Caki2 (cell line): ENCODE measurements at places on chromosomes 3 and 15. TPM values are rescaled to one million over a fixed set of nuclear protein-coding genes. Genes with fewer than 3 reads are reported as not detected.
A peak's percentile ranks its signal among the peaks of the same experiment; 100 is the strongest.

- DNase-seq = peak; percentile 58
Observed at GRCh38 chr3:14289590-14290461, 111.2 kb downstream of the LSM3 start.

- DNase-seq = peak; percentile 87
Observed at GRCh38 chr15:75738647-75739325, 26.1 kb upstream of the CSPG4 start.

DNA sequence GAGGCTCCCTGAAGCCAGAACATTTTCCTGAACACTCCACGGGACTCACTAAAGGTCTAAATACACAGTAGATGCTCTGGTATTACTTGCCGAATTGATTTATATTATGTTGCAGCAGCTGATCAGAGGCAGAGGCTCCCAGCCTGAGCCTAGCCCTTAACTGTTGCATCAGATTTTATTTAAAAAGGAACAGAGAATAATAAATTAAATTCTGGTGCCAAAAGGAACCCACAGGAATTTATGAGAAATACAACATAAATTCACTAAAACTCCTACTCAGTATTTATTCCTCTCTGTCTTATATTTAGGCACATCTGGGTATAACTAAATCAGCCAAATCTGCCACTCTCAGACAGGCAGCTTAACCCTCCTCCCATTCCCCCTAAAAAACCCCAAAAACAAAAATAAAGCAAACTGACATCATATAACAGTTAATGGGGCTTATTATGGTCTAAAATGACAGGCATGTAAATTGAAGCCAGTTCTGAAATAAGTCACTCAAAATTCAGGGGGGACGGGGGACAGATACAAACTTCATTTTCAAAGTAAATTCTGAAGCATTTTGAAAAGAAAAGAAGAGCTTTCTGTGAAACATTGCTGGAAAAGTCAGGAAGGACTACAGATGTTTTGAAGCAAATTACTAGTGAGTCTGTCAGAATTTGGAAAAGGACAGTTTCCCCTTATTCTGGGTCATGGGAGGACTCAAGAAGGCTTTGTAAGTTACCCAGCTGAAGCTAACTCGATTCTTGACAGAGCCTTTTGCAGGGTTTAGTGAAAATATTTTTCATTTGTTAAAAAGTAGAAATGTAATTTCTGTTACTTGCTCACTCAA, 53.8 kb upstream of the CORO2B start:
- no peak for DNase-seq

DNA sequence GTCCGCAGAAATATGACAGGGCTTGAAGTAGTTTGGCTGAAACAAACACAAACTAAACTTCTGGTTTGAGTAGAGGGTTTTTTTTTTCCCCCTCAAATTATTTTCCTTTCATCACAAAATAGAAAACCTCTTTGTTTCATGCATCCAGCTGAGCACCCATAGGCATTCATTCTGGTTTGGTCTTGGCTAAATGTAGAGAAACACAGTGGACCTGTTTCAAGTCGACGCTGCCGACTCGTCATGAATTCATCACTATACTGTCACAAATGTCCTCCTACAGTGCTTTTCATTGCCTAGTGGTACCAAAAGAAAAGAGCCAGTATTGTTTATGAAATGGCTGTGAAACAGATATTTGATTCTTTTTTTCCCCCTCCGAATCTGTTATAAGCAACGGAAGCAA, 52.4 kb upstream of the GYG1 start:
- no peak for DNase-seq

DNA sequence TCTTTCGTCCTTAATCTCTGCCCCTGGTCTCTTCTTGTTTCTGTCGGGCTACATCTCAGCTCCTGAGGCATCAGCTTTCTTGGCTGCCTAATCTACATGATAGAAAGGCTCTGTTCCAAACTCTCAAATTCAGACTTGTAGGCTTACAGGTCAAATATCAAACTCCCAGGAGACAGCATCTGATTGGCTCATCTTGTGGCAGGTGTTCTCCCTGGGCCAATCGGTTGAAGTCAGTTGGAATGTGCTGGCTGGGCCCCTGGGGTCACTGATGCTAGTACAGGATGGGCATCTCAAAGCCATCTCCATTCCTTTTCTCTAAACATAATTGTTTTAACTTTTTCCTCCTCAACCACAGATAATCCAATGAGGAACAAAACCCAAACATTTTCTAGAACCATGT, 198.7 kb downstream of the CNTN3 start:
- no peak for DNase-seq

DNA sequence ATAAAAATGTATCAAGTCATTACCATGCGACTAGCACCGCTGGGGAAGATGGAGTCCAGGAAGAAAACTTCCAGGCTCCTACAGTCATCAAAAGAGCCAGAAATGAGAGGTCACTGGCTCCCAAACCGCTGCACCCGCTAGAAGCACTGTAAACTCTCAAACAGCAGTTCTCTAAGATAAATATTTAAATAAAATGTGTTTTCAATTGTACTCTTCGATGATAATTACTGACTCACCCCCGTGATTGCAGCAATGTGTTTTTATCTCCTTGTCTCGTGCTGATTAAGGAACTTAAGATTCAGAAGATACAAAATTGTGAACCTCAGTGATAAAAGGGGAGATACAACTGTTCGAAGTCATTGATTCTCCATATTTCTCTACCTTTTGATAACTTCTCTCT, 45.8 kb upstream of the FOXP1 start:
- DNase-seq = no peak

GRCh38 chr3:29331456-29332194, 50.8 kb downstream of the RBMS3 start:
- peak; percentile 54 for DNase-seq

- DNase-seq = peak; percentile 96
Observed at GRCh38 chr3:45817831-45818522, 21.6 kb upstream of the SLC6A20 start.

- DNase-seq = no peak
Observed at GRCh38 chr3:62824965-62825592, 50.1 kb downstream of the CADPS start.

DNA sequence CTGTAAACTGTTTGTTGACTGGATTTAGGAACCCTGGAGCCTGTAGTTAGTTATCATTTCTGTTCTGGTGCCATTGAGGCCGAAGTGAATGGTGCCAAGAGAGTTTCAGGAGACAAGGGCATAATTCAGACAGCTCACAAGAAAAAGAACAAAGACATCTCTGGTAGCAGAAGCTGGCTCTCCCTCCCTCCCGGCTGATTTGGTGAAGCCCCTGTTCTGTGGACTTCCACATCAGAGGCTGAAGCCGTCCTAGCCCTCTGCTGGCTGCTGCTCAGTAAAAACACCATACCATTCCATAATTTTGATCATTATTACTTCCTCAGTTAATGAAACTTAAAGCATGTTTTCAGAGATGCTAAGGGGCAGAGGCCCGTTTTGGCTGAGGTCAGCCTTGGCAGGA, 381.2 kb upstream of the WNT5A start:
- no peak for DNase-seq

DNA sequence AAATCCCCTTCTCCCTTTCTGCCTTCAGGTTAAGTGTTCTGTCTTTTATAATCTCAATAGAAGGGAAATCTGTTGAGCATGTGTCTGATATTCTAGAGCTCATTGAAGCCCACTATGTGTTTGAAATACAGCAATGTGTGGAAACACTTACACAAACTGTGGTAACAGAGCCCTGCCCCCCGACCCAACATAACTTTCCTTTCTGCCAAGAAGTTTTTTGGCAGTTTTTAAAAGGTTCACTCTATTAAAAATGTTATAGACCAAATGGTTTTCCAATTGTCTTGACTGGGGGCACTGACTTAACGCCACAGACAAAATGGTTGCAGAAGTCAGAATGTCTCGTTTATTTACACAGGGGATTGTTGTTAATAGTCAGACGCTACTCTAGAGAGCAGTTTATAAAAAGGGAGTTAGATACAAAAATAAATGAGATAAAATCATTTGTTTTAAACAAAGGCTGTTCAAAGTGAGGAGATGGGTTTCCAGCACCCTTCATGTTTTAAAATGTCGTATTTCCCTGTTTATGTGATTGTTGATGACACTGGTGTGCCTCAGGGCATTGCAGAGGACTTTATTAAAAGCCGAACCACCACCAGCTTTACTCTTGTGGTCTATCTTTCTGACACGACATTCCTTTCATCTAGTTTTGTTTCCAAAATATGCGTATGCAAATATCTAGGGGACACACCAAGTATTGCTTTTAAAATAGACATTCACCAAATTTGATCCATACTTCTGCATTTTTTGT, 26.7 kb upstream of the GREM1 start:
- DNase-seq = no peak

DNA sequence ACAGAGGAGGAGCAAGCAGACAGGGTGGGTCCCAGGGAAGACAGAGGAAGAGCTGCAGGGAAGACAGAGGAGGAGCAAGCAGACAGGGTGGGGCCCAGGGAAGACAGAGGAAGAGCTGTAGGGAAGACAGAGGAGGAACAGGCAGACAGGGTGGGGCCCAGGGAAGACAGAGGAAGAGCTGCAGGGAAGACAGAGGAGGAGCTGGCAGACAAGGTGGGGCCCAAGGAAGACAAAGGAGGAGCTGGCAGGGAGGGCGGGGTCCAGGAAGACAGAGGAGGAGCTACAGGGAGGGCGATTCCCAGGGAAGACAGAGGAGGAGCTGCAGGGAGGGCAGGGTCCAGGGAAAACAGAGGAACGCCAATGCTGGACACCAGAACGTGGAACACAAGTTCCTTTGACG, 66.5 kb downstream of the PLXNA1 start:
- DNase-seq = peak; percentile 6

DNA sequence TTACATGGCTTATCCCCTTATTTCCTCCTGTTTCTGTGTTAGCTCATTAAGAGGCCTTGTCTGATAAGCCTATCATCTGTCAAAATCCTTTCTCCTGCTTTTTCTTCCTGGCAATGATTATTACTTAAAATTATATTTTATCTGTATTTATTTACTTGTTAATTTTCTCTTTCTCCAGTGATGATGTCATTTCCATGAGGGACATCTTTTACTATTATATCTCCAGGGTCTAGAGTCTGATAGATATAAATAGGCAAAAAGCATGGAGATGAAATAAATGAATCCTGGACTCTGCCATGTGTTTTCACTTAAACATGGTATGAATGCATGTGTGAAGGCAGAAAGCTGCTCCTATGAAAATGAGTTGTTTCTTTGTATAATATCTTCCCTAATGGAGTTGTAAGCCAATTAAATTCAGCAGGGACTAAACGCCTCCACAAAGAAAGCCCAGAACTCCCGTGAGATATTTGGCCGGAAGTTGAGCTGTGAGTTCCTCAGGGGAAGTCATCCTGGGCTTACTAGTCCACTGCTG, 375.2 kb downstream of the TUSC7 start:
- DNase-seq = no peak

- DNase-seq = no peak
Observed at GRCh38 chr3:147412917-147413685, 3.9 kb downstream of the ZIC1 start.

GRCh38 chr15:65372787-65373067, 5.1 kb downstream of the IGDCC3 start:
- DNase-seq = no peak

DNA sequence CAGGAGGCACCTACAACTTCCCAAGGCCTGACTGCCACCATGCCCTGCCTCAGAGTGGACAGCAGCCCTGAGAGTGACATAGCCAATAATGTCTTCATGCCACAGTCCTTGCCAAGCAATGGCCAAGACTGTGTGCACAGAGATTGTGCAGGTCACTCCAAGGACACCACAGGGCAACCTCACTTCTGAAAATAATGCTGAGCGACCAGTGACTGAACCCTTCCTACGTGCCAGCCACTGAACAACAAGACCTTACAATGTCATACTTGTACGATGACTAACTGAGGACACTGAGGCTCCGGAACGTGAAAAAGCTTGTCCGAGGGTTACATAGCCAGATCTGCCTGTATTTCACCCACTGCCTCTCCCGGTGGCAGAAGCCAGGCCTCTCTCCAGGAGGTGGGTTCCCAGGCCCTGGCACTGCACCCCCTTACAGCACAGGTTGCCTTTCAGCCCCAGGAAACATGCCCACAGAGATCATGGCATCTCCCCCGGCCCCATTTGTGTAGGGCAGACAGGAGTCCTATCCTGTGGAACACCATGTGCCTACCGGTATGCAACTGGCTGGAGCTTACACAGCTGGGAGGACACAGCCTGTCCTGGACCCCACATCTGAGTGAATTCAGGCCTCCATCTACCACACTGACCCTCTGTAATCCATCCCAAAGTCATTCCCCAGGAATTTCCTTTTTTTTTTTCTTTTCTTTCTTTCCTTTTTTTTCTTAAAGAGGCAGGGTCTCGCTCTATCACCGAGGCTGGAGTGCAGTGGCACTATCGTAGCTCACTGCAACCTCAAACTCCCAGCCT, 72.3 kb downstream of the SLC12A8 start:
- no peak for DNase-seq

Gene LPP
- total RNA-seq = 6.6 and 9.2 TPM in 2 replicates

Gene PARP15
- total RNA-seq = not detected in 2 replicates

Gene NR1I2
- total RNA-seq = not detected in 2 replicates

Gene THPO
- total RNA-seq = 0.61 TPM in 1 of 2 replicates, not detected in the other

Gene NANOGP8
- total RNA-seq = not detected in 2 replicates

Gene ATP11B
- 30.0 and 40.8 TPM in 2 replicates for total RNA-seq

Gene SMCO1
- total RNA-seq = not detected in 2 replicates
